Umbilical cord (tissue), 2 donors: ENCODE measurements at places on chromosomes 11 and 22.

DNA sequence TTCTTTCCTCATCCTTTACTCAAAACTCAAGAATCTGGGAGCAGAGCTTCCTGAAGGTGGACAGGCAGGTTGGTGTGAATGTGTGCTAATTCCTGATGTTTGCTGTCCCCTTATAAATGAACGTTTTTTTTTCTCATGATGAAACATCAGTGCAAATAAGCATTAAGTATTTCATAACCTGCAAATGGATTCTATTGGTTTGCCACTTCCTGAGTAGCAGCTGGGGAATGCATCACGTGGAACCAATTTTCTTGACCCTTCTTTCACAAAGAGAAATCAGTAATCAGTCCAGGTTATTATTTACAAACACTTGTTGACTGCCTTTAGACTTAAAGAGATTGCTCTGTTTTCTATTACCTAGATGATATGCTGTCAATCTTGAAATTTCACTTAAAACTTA lies 40.1 kb upstream of the SCN3B start:
- DNase-seq: peak; percentile 27

DNA sequence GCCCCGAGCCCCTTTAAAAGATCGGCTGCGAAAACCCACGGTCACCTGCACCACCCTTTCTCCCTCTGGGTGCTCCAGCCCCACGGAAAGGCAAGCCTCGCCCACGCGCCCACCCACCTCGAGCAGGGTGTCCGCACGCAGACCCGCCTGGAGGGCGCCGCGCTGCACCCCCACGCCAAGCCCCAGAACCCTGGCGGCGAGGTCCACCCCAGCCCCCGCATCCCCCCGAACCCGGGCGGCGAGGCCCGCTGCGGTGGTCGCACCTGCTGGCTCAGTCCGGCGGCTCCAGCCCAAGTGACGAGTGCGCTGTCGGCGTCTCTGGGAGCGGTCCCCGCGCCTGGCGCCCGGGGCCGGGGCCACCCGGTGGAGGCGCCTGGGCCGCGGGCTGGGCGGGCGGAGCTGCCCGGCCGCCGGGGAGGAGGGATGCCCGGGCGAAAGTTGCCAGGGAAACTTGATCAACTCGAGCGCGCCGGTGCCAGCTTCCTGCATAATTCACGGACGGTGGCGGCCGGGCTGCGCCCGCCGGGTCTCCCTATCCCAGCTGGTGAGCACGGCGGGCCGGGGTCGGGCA lies 1.1 kb downstream of the SHANK2 start:
- no peak for DNase-seq

DNA sequence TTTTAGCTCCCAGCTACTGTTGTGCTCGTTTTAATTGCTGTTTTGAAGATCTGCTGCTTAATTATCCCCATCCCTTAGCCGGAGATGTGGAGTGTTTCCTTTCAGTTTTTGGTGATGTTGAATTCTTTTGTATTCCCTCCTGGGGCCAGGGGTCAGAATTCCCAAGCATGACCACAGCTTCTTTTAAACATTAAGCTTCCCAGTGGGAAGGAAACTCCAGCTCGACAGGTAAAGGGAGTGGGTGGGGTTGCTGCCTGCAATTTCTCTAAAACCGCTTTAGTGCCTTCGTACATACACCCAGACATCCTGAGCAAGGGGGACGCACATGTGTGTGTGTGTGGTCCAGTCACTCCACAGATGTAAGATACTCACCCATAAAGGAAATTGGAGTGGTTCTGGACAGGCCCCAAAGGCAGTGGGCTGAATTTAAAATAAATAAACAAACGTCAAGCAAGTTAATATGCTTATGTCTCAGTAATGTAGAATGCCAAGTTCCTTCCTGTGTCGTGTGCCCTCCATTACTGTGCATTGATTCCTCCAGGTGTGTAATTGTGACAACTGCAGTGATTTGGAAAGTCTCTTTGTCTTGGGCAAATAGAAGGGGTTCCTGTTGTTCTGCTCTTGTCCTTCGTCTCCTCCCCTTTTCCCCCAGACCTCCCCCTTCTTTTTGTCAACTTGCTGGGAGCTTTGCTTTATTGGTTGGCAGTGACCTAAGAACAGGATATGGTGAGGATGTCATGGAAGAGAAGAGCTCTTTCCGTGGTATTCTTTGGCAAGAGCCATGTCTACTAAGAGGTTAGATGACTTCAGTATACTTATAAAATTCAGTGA lies 19.2 kb upstream of the ADSL start:
- no peak for DNase-seq

DNA sequence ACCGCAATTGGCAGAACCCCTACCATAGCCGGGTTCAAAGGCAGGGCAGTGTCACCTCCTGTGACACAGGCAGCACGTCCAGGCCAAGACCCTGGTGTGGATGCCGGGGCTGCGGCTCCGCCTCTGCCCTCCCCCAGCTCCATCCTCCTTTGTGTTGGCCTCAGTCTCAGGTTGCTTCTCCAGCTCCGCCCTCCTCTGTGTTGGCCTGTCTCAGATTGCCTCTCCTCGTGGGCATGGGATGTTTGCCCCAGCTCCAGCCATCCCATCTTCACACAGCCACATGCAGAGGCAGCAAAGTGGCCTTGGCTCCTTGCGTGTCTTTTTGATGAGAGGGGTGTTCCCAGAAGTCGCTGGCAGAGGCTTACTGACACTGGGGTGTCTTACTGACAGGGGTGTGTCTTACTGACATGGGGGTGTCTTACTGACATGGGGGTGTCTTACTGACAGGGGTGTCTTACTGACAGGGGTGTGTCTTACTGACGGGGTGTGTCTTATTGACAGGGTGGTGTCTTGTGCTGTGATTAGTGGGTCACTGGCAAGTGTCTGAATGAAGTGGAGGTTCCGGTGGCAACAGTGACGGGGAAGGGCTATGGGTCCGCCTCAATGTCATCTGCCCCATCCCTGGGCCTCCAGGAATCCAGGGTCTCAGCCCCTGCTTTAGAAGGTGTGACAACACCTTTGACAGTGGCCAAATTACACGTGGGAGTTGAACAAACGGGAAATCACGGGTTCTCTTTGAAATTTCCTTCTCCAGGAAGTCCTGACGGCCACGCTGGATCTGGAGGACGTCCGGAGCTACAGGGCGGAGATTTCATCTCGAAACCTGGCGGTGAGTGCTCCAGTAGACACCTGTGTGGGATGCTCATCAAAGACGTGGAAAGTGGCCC lies 24.9 kb downstream of the NADSYN1 start:
- no peak for DNase-seq

GRCh38 chr22:45757936-45758335 lies 86.3 kb downstream of the ATXN10 start:
- no peak for DNase-seq
